HFFc6 (cell line): ENCODE measurements at places on chromosomes 3 and 15. TPM values are rescaled to one million over a fixed set of nuclear protein-coding genes. Genes with fewer than 3 reads are reported as not detected.

The CD86 gene
- not detected in 3 replicates for total RNA-seq

The EPB42 gene
- total RNA-seq = not detected in 3 replicates

DNA sequence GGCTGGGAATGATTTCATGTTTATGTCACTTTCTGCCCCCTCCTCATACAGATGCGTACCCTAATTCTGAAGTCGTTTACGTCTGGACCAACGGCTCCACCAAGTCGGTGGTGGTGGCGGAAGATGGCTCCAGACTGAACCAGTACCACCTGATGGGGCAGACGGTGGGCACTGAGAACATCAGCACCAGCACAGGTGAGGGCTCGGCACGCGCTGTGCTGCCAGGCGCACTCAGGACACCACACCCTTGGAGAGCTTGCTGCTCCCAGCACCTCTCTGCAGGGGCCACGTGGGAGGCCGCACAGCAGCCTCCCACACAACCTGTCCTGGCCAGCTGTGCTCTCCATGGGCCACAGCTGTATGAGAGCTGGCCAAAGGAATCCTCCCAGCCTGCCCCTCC lies 33.8 kb upstream of the GABRG3 start:
- DNase-seq = no peak

DNA sequence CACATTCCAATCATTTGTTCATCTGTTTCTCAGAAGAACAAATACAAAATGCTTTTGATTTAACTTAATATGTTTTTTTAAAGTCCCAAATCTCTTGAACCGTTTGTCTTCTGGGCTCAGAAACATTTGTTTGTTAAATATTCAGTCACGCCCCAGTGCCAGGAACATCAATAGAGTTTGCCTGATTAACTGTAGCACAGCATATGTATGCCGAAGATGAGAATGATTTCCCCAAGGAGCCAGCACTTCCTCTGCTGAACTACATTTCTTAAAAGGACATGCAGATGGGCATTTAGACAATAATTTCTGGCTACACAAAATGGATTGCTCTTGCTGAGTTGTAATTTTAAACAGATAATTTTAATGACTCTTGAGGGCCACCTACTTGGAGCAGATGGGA lies 191.6 kb upstream of the FAM3D start:
- DNase-seq = no peak

DNA sequence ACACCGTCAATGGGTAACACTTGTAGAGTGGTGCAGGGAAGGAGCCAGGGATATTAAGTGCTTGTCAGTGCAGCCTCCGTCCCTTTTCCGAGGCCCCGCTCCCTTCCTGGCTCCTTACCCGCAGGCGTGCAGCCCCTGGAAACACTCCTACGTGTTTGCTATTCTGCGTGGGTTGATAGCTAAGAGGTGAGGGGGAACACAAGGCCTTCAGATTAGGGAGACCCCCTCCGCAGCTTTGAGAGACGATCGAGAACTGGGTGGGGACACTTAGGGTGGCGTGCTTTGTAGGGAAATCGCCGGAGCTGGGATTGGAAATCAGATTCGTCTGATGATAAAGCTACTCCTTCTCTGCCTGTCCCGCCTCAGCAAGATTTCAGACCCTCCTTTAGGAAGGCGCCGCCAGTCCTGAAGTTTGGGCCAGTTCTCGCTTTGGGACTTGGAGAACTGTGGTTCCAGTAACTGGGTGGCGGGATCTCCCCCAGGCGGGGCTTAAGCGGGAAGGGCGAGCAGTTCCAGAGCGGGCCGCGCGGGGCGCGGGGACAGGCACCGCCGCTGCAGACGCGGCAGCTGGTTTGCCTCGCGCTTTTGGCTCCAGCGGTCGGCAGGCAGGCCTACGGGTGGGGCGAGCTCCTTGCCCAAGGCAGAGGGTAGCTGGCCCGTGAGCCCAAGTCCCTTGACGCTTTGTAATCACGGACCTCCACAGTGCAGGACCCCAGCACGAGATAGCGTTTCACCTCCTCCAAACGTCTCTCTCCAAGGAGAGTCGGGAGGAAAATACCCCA lies 8.0 kb upstream of the FAM107A start:
- DNase-seq = peak; percentile 55
